Neural progenitor cell (in vitro differentiated cells): ENCODE measurements at places on chromosomes 2 and 18. TPM values are rescaled to one million over a fixed set of nuclear protein-coding genes. Genes with fewer than 3 reads are reported as not detected.

Gene FANCL
- 112 and 189 TPM in 2 replicates for total RNA-seq

GRCh38 chr2:13156916-13157315 lies 440.2 kb downstream of the TRIB2 start:
- no peak for DNase-seq

GRCh38 chr2:121771976-121772742 lies 16.7 kb downstream of the TSN start:
- no peak for DNase-seq

DNA sequence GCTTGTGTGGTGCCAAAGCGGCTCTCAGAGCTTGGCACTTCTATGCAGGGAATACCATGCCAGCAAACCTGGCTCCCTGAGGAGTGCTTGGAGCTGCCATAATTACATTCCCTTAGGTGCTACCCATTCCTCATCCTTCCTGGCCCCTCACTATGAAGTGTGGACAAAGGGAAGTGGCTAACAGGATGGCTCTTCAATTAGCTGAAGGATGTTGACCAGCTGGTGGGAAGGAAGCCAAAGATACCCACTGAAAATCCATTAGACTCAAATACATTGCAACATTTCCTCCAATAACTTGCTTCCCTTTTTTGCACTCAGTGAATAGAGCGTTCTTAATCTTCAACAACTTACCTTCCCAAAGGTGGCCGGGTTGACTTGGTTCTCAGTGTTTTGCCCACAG lies 8.5 kb downstream of the RFX8 start:
- DNase-seq, result no peak

DNA sequence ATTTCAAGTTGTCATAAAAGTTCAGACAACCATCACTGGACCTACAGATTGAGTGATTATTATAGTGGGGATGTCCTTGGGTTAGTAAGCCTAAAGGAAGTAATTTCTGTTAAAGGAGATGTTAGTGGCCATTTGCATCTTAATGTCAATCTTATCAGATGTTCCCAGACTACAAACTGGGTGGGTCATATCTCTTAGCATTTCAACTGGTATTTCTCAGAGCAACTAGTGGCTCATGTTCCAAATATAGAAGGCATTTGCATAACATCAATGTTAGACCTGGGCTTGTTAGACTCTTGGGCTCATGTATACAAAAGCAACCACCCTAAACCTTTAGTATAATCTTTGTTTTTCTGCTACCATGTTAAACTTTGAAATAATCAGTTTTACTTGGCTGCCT lies 17.9 kb downstream of the PLEKHA3 start:
- no peak for DNase-seq

DNA sequence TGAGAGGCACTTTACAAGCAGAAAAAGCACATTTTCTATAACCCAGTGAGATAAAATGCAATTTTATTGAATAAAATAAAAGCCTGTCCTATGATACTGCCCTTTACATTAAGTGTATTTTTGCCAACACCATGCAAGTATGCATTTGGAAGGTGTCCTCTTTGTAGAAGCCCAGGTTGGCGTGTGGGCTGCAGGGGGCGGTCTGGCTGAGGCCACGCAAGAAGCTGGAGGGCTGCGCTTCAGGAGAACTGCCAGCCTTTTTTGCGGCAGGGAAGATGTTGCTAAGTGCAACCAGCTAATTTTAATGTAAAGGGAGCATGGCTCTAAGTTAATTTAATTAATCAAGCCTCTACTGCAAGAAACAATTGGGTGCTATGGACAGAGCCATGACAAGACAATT lies 562.8 kb upstream of the SALL3 start:
- DNase-seq, result peak; percentile 19

DNA sequence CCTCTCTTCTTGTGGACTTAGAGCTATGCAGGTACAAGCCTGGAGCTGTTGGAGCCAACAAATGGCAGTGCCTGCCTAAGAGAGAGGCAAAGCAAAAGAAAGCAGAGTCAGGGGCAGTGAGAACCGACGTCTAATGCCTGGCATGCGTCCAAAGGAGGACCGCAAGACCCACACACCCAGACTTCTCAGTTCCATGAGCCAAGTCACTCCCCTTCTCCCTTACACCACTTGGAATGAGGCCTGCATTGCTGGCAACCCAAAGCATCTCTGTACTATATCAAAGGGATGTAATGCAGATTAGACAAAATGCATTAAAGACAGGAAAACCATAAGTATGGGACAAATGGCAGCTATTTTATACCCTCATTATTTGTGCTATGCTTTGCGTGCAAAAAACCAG lies 49.9 kb upstream of the RNU4ATAC start:
- DNase-seq, result no peak

DNA sequence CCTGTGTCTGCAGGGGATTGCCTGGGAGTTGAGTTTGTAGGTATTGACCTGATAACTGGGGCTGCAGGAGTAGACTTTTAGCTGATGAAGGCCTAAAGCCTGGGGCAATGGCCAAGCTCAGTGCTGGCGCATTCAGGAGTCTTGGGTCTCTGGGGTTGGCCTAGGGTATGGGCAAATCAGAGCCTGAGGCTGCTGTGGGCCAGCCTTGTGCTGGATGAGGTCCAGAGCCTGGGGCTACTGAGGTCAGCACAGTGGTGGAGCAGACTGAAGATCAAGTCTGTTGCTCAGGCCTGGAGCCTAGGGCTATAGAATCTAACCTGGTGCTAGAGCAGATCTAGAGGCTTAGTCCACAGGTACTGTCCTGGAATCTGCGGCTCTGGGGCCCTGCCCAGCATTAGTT lies 262.4 kb downstream of the ZNF804A start:
- no peak for DNase-seq

GRCh38 chr2:170218456-170218855 lies 40.5 kb downstream of the MYO3B start:
- no peak for DNase-seq

DNA sequence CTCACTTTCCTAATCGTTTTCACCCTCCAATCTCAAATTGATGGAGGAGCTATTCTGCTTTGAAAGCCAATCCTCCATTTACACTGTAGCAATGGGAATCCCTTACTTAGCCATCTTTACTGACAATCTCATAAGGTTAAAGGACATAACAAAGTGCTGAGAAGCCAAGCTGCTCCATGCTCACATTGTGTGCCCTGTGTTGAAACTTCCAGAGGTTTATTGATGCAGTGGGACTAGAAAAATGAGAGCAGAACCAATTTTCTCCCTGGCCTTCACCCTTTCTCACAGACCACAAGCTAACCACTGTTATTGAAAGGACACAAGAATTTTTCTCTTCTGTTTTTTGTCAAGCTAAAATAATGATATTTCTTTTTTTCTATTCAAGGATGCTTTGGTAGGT lies 63.8 kb downstream of the CSRNP3 start:
- no peak for DNase-seq

DNA sequence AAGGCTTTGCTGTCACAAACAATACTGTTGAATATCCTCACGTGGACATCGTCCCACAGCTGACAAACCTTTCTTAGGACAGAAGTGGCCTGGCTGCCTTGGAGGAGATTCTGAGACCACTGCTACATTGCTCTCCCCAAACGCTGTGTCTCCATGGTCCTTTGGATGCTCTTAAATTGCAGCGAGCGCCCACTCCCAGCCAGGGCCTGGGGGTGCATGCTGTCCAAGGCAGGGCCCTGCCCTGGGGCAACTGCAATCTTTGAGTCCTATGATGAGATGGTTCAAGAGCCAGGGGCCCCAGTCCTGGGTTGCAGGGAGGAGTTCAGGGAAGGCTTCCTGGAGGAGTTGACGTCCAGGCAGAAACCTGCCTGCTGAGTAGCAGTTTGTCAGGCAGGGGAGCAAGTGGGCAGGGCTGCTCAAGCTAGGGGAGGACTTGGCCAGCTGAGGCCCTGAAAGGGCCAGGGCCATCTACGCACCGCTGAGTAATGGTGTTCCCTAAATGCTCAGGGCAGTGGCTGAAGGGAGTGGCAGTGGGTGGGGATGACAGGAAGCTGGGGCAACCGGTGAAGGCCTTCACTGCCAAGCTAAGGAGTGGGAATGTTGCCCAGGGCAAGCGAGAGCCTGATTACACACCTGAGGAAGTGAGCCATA lies 10.8 kb upstream of the SDC1 start:
- DNase-seq, result no peak

- DNase-seq, result no peak
These were observed 744.4 kb downstream of the KCNJ3 start for GRCh38 chr2:155442755-155443372.

DNA sequence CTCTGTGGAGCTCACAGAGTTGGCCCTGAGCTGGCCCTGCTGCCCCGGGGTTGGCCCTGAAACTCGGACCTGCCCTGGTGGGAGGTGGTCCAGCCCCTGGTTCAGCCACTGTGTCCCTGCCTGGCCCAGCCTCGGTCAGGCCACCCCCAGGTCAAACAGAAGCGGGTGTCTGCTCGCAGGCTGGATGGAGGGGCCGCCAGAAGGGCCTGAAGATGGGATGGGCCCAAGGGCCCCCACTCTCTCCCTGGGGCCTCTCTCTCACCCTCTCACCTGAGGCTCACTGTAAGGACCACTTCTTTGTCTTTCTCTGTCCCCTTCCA lies 25.1 kb upstream of the B3GNT7 start:
- DNase-seq, result no peak

DNA sequence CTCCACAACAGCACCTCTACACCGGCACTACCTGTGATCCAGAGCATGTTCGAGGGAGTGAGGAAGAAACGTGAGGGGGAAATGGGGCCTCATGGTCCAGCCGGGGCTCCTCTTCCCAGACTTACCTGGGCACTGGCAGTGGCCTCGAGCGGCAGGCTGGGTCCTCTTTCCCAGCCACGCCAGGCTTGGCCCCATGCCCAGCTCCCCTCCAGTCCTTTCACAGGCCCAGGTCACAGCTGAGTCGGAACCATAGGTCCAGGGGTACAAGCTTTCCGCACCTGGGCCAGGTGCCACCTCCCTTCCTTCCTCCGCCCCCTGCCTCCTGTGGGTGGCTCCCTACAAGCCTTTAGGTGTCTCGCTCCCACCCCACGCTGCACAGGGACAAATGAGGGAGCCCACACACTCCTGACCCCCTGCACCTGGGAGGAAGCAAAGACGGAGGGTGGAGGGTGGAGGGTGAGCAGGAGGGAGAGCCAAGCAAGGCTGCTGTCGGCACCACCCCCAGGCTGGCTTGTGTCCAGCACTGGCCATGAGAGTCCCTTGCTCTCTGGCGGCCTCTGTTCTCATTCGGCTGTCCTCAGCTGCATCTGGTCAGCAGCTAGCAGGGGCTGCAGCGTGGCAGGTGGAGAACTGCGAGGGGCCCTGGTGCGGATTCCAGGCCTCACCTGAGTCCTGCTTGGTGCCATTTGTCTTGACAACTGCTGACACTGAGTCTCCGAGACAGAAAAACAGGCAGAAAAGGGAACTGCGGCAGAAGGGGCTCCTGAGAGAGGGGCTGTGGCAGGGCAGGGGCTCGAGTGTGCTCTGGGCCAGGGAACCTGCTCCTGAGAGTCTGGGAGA lies 26.8 kb downstream of the ADRA2B start:
- peak; percentile 44 for DNase-seq

Gene CCDC74B
- 8.8 and 13.8 TPM in 2 replicates for total RNA-seq

Gene DSG2
- 50.5 and 65.6 TPM in 2 replicates for total RNA-seq

Gene WNT10A
- total RNA-seq, result not detected in 2 replicates

DNA sequence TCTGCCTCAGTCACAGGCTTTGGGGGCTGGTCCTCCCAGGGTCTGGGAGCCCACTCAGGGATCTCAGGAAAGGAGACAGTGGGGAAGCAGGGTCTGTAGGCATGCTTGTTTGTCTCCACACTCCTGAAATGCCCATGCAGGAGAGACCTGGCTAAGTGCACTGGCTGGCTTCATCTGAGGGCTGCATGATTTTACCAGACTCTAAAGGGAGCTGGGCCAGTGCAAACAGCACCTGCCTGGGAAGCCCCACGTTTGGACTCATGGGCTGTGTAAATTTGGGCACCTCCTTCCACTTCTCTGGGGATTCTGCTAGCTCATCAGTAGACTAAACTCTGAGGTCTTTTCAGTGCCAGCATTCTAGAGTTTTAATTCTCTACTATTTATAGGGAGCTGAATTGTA lies 33.7 kb downstream of the LYPD1 start:
- DNase-seq, result no peak

Gene NETO1
- total RNA-seq, result 0.71 and 3.2 TPM in 2 replicates

Gene LDLRAD4
- total RNA-seq, result 0.28 and 0.65 TPM in 2 replicates

- peak; percentile 39 for DNase-seq
These were observed 156.1 kb upstream of the ID2 start for GRCh38 chr2:8525582-8526402.

DNA sequence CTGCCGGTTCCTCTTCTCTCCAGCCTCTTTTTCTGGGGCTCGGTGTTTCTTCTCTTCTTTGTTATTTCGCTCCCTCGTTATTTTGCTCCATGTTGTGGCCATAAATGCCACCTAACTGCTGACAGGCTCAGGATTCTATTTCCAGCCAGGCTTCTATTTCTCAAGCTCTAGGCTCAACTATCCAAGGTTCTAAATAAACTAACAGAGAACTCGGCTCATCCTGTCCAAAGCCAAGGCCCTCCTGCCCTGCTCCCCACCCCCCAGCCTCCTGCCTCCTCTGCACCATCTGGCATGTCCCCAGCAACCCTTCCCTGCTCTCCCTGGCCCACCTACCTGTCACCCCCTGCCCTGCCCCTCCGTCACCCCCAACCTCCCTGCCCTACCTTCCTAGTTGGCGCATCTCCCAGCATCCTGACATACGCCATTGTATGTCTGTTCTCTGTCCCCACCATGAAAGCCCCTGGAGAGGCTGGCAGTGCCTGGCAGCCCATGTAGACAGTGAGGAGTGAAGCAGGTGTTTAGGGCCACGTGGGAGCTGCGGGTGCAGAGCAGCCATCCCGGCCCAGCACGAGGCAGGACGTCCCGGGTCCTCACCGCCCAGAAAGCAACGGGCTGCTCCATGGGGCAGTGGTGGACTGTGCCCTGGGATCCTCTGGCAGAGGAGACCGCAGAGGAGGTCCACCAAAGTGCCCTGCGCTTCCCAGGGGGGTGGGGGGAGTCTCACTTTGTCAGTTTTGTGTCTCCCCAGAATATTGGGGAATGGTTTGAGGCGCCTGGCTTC lies 186.9 kb downstream of the TWIST2 start:
- no peak for DNase-seq

Gene ALK
- 0.06 TPM in 1 of 2 replicates, not detected in the other for total RNA-seq

DNA sequence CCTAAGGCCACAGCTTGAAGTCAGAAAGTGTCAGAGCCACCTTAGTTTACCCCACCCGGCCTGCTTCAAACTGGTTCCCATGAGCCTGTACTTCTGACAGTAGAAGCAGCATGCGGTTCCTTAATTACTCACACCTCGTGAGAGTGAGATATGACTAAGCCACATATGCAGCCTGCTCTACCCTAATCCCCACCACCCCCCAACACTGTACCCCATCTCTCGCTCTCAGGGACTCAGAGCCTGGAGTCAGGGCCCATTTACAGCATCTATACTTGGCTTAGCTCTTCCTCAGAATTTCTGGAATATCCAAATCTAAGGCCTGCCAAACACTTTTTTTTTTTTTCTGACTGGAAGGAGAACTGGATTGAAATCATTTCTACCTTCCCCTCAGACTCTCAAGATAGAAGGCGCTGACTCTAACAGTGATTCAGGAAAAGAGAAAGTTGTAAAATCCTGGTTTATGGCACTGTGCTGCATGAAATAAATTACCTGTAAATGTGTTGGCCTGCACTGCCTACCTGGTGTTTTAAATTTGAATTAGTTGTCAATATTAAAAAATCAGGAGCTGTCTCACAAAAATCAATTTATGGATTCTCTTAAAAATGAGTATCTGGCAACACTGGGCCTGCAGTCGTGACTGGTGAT lies 360.0 kb downstream of the RND3 start:
- DNase-seq, result no peak

- DNase-seq, result peak; percentile 70
These were observed 47.5 kb upstream of the SP3 start for GRCh38 chr2:174012347-174013314.

- DNase-seq, result peak; percentile 94
These were observed 72.8 kb downstream of the MEIS1 start for GRCh38 chr2:66507673-66508201.

GRCh38 chr2:238019962-238020361 lies 40.8 kb upstream of the SCLY start:
- DNase-seq, result no peak
